ENCODE measurements at places on chromosomes 4 and X.

GRCh38 chr4:7389719-7390118, 45.0 kb downstream of the PSAPL1 start:
- no peak for DNase-seq

DNA sequence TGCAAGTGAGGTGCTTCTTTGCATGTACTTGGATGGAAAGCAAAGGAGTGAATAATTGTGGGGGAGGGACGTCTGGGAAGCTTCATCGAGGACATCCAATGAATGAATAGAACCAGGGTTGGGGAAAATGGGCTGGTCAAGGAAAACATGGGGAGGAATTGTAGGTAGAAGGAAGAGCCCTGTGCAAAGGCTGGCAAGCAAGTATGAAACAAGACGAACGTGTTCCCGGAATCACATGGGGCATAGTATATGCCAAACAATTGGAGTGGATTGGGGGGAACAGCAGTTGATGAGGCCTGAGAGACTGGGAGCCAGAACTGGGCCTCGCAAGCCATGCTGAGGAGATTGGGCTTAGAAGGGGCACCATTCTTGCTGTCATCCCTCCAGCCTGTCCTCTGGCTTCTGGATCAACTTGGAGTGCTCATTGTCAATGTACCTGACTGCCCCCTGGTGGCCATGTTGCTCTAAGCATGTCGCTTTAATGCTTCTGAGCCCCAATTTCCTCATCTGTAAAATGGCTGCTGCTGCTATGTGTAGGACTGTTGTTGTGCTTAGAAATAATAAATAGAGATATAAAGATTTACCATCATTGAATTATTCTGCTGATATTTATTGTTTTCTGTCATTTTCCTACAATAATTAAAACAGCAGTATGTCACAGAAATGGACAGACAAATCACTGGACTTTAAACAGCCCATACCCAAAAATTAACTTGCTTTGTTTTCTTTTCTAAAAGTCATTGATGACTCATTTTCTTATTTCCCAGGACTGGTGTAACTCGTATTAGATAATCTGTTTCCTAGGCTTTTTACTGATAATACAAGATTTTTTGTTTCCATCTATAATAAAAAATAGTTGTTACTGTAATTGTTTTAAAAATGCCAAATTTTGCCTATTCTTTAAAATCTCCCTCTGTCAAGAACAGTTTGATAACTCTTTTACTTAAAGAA, 66.4 kb downstream of the JADE3 start:
- peak; percentile 33 for DNase-seq

- no peak for DNase-seq
Measured at GRCh38 chr4:127623797-127624083, 9.0 kb upstream of the INTU start.

DNA sequence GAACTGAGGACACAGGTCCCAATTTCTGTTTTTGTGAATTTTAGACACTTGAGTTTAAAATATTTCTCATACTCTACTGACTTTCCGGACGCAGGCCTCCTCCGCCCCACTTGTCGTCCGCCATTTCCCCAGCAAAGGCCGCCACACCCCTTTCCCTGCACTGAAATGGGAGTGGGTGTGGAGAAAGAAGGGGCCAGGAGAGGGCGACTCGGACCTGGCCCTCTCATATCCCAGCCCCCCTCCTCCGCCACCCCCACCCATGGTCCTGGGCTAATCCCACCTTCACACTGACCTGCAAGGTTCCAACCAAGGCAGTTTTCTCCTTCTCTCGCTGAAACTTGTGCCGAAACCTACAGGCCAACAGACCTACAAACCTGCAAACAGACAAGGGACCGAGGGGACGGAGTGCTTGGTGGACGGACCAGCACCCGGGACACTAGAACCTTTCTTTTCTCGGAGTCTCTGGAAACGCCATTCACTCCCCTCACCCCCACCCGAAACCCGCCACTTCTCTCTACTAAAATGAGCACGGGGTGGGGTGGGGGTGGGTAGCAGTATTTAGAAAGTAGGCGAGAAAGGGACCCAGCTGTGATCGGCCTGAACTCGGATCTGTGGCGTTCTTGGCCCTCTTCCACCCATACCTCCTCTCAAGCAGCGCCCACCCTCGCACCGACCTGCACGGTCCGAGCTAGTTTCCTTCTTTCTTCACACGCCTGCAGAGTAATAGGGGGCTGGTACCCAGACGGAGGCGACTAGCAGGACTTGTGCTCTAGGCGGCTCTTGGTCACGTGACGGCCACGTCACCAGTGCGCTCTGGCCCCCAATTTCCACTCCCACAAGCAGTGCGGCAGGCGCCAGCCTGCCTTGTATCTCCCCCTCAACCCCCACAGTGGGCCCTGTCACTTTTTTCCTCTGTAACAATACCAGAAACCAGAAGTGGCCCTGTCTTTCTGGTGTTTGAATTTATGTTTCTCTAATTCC, at the start of gene ARMCX6:
Gene ARMCX6 (minus strand): TSS at position 790 of the 981 bp plus-strand sequence. CDS start 1,380 bp downstream, outside the sequence.
- DNase-seq = peak; percentile 42

DNA sequence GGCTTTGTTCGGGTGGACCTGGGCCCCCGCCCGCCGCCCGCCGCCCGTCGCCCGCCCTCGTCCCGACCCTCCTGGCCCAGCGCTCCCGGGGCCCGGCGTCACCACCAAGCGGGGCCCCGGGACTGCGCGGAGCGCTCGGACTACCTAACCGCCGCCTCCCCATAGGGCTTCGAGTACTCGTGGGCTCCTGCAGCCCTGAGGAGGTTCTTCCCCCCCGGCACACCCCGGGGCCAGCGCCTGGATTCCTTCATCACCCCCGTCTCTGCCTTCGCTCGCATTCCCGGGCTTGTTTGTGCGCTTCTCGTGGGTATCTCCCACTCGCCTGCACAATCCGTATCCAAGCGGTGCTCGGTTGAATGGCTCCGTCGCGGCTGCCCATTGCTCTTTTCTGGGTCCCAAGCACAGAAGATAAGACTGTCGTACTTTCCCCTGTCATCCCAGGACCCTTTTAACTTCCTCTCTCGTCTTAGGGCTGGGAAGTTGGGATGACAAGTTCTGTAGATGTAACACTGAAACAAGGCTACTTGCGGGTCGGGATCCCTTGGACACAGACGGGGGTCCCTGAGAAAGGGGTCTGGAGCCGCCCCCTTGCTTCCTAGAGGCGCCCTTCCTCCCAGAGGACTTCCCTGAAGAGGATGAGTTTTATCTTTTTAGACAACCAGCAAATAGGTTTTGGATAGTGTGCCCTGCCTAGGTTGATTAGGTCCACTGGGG, 565 bp downstream of the MOB1B start:
- DNase-seq = no peak
